Omental fat pad (tissue), 4 donors: ENCODE measurements at places on chromosomes 7 and 10.

DNA sequence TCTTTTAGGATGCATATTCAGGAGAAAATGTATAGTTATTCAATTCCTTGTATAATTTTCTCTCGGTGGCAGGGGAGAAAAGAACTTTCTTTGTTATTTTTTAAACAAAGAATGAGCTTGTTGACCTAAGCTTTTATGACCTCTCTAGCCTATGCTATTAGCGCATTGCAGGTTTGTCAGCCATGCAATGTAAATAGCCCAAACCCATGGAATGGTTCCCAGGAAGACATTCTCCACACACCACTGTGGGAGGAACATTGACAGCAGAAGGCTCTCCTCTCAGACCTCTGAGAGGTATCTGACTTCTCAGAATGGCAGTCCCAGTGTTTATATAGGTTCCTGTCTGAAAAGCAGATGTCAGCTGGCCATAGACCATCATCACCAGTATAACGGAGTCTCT lies 19.6 kb upstream of the AGBL3 start:
- no peak for DNase-seq

DNA sequence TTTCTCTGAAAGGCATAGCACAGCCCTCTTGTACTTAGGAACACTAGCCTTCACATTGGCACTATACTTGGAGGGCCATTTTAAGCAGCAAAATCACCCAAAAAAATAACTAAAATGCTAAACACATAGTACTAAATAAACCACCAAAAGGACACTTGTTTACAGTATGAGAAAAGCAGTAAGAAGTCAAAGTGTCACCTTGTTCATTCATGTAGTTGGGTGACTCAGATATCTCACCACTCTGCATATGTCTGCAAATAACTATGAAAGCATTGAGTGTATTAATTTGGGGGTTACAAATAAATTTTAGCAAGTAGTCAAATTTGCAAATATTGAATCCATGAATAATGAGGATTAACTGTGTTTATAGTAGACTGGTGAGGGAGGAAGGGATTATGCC lies 107.6 kb downstream of the ELAPOR2 start:
- DNase-seq, result no peak

DNA sequence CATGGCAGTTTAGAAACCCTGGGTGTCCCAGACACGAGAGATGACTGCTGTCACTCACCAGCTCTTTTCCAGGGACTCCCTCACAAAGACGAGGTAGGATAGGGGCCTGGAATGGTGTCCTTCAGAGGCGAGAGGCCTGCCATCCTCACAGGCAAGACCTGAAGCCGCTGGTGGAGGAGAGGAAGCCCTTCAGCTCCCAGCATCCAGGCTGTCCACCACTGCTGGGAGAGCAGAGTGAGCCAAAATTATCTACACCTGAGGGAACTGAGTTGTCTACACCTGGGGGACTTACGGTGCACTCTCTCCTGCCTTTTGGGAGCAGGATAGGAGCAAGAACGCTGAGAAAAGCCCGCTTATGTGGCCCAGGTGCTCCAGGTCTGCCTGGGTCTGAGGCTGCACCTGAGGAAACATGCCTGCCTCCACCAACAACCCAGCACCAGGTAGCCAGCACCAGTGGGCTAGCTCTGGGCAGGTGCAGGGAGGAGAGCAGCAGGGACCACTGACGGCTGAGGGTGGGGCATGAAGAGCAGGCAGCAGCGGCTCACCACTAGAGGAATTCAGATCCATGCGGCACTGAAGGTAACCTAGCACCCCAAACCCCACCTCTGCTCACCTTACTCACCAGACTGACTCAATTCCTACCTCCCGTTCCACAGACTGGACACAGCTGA lies 357.2 kb downstream of the SH2D4B start:
- no peak for DNase-seq

DNA sequence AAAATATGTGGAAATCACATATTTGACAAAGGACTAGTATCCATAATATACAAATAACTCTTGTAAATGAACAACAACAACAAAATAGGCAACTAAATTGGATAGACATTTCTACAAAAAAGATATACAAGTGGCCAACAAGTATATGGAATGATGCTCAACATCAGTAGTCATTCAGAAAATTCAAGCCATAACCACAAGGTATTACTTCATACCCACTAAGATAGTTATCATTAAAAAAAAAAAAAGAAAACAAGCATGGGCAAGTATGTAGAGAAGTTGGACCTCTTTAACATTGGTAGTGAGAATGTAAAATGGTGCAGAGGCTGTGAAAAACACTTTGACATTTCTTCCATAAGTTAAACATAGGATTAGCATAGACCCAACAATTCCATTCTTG lies 80.8 kb downstream of the CYP26A1 start:
- no peak for DNase-seq

DNA sequence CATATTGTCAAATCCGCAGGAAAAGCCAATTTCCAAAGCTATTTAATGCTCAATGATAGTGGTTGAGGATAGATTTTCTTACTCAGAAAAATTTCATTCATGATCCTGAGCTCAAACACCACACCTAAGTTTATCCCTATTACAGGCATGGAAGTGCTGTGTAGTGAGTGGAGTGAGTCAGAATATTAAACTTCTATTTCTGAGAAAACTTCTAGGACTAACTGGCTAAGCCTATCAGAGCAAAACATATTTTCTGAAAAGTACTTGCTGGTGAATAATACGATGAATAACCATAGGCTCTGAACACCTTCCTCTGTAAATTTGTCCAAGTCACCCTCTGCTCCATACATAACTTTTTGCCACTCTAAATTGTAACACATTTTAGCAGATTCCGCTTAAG lies 221.5 kb downstream of the SUGCT start:
- DNase-seq, result no peak

- no peak for DNase-seq
Observed at GRCh38 chr10:67969875-67970274, 85.4 kb downstream of the SIRT1 start.

DNA sequence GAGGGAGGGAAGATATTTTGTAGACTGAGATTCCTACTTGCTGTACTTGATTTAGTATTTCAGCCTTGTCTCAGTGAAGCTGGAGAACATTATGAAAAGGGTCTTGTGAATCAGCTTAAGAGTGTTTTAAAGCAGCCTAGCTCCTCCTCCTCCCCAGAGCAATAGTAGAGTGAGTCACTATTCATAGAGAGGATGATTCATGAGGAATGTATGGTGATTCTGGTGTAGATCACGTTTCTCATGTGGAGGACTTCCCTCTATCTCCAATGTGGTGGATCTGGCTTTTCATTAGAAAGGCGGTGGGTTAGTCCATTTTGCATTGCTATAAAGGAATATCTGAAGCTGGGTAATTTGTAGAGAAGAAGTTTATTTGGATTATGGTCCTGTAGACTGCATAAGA lies 340.1 kb upstream of the CHRM2 start:
- DNase-seq, result no peak

DNA sequence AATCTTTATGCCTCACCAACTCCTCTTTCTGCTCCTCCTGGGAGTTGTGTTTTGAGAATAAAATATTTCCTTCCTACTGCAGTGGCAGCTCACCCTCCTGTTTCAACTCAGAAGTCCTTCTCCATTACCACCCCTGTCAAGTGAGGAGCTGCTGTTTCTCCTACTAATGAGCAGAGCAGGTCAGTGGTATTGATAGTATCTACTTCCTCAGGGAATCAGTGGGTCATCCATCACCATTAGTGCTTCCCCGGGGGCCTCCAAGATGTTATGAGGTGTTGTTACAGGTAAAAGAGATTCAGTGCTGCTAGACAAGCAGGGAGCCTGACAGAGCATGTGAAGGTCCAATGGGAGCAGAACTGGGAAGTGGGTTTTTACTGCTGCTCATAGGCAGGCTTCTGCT lies 795.2 kb downstream of the REEP3 start:
- no peak for DNase-seq

DNA sequence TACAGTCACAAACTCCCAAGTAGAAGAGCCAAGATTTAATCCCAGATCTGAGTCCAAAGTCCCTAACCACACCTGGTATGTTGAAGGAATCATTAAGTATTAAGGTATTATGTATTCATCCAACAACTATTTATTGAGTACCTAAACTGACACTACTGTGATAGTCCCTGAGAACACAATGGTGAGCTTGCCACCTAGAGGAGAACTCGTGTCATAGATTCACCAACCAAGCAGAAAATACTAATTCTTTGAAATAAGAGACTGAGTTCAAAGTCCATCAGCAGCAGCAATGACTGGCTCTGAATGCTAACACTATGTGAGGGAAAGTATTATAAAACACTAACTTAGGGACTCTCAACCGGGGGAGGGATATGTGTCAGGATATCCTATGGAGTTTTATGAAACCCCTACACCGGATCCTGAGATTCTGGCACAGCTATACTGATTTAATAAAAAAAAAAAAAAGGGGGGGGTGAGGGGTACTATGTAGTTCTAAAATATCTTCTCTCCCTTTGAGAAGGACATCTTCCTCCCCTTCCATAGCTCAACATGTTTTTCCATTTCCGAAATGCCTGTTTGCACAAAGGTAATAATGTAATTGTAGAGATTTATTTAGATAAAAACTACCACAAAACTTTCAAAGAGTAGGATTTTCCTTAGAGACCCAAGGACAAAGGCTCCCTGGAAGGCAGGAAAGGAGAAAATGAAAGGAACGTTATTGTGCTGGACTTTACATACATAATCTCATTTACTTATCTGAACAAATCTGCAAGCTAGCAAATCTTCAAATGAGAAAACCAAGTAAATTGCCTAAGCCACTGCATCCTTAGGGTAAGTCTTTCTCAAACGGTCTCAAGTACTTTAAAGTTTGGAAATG lies 1.6 kb downstream of the NCOA4 start:
- DNase-seq, result no peak

GRCh38 chr7:20340839-20341238 lies 10.1 kb downstream of the ITGB8 start:
- DNase-seq, result no peak

DNA sequence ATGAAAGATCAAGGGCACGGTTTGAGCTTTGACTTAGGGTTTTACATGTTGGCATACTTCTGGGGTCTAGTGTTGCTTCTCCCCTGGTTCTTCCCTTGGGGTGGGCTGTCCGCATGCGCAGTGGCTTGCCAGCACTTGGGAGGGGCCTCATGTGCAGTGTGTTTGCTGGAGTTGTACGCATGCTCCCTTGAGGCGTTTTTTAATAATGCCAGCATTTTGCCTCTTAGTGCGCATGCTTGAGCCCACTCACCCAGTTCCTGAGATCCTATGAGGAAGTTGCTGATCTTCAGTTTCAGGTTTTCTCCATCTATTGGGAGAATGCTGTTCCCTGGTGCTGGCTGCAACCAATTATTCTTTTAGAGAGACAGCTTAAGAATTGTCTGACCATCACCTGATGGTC lies 113.4 kb upstream of the GPR141 start:
- DNase-seq, result no peak

DNA sequence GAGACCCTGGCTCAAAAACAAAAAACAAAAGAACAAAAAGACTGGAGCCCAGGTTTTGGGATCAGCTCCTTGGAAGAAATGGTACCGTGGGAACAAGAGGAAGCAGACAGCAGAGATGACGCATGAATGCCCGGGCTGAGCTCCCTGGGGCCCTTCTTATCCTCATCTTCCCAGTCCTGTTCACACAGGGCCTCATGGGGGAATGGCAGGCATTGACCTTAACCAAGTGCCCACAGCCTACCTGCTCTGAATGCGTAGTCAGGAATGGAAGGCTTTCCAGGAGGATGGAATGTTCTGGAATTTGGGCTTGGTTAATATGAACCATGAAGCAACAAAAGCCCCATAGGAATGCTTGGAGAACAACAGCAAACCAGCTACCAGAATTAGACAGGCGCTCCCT lies 154.7 kb downstream of the PRPF18 start:
- DNase-seq, result no peak

- DNase-seq, result no peak
Observed at GRCh38 chr10:29957236-29957635, 102.2 kb downstream of the JCAD start.

- no peak for DNase-seq
Observed at GRCh38 chr7:88737632-88738031, 21.9 kb upstream of the ZNF804B start.

- DNase-seq, result no peak
Observed at GRCh38 chr7:133885213-133885612, 241.9 kb upstream of the LRGUK start.

- no peak for DNase-seq
Observed at GRCh38 chr10:47346581-47347302, 1.4 kb upstream of the RBP3 start.

DNA sequence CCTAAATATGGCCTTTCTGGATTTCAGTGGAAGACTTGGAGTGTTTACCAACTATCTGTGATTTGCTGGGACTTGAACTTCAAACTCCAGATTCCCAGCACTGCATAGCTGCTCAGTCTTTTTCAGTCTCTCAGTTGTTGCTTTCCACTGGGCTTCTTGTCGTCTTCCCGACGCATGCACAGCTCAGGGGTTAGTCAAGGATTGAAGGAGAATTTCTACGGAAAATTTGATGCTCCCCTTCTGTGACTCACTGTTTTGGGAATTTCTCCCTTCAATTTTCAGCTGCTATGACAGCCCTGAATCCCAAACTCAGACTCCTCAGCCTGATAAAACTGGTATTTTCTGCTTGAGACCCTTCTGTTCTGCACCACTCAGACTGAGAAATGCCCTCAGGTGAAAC lies 91.7 kb downstream of the CYP26A1 start:
- DNase-seq, result no peak

DNA sequence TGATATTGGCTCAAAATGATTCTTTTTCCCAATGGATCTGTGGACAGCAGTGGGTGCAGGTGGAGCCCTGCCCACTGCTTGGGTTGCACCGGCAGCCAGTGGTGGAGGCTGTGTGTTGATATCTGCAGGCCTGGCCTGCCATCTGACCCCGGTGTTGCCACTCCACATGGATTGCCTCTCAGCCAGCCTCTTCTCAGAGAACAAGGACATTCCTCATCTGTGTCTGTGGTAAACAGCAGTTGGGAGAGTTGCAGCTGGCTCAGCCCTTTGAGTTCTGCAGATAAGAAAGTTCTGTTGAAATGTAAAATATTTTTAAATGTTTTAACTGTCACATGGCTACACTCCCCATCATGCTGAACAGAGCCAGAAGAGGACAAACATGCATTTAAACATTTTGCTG lies 374.9 kb upstream of the CELF2 start:
- no peak for DNase-seq

DNA sequence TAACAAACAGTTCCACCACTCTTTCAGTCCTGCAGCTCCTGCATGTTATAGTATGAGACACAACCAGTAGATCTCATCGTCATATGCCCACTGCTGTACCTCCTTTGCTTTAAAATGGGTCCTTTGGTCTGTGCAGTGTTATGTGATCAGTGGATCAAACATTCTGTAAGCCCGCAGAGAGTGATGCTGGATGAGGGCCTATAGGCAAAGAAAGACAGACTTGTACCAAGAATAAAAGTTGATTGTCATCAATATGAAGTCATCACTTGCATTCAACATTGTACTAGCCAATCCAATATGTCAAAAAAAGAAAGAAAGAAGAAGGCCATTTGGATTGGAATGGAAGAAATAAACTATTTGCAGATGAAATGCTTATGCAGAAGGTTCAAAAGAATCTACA lies 79.8 kb upstream of the PHYHIPL start:
- no peak for DNase-seq
